ENCODE measurements at places on chromosomes 7 and 10.

GRCh38 chr10:121531076-121531829 lies 67.0 kb downstream of the FGFR2 start:
- DNase-seq: no peak

DNA sequence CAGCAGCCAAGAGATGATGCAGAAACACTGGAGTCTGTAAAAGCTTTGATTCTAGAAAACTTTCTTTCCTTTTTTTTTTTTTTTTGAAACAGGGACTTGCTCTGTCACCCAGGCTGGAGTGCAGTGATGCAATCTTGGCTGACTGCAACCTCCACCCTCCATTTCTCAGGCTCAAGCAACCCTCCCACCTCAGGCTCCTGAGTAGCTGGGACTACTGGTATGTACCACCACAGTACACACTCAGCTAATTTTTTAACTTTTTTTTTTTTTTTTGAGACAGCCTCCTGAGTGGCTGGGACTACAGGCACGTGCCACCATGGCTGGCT lies 17.0 kb upstream of the BAG3 start:
- DNase-seq: no peak

DNA sequence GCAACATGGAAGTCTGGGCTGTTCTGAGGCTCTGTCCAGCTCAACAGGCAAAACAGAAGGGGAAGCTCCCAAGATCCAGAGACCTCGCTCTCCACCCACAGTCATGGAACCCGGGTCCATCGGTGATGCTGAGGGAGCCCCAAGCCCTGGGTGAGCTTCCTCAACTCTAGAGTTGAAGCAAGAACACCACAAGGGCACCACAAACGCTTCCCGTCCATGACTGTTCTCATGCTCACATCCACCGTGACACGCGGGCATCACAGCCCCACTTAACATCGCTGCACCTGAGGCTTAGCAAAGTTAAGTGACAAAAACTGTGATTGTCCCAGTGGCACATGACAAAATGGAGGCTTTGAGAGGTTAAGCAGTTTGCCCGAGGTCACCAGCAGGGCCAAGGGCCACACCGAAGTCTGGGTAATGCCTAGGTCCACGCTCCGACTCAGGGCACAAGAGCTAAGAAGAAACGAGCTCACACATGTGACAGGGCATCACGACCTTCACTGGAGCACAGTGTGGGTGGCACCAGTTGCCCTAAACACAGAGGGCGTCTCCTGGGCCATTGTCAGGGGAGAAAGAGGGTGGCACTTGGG lies 110.6 kb downstream of the OAT start:
- no peak for DNase-seq

GRCh38 chr7:127221731-127222130 lies 31.0 kb downstream of the GRM8 start:
- DNase-seq: no peak

- no peak for DNase-seq
Measured at GRCh38 chr7:51778121-51778520, 461.5 kb upstream of the COBL start.

DNA sequence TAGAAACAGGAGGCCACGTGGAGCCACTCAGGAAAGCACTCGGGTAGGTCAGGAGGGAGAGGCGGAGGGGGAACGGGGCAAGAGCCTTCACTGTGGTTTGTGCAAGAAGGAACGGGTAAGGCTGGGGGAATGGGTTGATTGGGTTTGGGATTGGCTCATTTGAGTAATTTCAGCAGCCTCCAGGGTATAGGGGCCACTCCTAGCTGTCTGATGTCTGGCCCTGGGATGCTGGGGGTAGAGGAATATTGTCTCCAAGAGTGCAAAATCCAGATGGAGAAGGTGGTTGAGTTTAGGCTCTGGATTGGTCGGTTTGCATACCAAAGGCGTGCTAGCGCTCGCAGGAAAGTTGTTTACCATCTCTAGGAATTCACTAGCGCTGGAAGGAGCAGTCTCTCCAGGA lies 47.2 kb downstream of the MYL10 start:
- no peak for DNase-seq

DNA sequence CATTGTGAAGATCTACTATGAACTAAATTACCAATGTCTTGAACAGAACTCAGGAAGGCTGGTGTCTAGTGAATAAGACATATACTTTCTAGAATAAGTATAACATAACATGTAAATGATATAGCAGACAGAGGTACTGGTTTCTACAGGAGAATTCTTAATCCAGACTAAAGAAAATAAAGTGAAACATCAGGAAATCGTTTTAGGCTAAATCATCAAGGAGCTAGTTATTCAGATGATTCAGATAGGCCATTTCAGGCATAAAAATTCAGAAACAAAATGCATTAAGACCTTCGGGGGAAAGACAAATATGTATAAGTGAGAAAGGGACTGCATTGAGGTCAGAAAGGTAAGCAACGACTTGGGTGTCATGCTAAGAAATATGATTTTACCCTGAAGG lies 170.6 kb downstream of the LRRN3 start:
- DNase-seq: no peak

GRCh38 chr10:61835069-61835945 lies 66.2 kb upstream of the ARID5B start:
- no peak for DNase-seq

GRCh38 chr7:130933919-130934318 lies 199.9 kb upstream of the KLF14 start:
- no peak for DNase-seq

DNA sequence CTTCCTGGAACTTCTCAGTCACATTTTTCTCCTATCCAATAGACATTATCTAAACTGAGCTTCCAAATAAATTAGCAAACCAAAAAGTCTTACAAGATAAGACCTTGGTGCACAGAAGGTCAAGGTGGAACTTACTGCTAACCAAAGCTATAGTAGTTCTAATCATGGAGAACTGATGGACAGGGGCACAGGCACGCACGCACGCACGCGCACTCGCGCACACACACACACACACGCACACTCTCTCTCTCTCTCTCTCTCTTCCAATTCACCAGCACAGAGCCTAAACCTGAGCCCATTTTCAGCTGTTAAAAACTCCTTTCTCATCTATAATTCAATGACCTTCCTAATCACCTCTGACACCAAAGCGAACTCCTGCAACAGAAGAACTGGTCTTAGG lies 7.5 kb downstream of the FGFR2 start:
- DNase-seq: no peak

DNA sequence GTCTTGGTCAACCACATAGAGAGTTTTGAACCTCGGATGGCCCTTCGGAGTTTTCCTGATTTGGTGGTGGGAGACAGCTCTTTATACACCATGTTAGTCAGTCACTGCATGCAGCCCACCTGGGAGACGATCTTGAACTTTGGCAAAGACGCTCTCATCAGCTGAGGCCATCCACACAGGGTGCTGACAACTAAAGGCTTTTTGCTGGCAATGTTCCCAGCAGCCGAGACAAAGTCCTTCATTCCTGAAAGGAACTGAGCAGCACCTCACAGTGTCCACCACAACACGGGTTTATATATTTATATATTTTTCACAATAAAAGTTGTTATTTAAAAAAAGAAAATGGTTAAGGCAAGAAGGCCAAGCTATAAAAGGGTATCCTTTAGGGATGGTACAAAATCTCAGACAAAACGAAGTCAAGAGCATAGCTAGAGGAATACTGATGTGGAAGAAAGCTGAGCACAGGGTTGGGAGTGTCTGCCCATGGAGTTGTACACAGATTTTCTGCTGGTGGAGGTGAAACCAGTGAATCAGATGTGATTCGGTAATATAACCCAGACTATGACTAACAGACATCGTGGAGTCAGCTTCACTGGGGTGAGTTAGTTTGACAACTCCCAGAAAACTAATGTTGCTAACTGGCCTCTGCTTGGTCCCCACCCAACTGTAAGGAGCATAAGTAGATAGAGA lies 27.4 kb upstream of the CAPZA2 start:
- DNase-seq: no peak

DNA sequence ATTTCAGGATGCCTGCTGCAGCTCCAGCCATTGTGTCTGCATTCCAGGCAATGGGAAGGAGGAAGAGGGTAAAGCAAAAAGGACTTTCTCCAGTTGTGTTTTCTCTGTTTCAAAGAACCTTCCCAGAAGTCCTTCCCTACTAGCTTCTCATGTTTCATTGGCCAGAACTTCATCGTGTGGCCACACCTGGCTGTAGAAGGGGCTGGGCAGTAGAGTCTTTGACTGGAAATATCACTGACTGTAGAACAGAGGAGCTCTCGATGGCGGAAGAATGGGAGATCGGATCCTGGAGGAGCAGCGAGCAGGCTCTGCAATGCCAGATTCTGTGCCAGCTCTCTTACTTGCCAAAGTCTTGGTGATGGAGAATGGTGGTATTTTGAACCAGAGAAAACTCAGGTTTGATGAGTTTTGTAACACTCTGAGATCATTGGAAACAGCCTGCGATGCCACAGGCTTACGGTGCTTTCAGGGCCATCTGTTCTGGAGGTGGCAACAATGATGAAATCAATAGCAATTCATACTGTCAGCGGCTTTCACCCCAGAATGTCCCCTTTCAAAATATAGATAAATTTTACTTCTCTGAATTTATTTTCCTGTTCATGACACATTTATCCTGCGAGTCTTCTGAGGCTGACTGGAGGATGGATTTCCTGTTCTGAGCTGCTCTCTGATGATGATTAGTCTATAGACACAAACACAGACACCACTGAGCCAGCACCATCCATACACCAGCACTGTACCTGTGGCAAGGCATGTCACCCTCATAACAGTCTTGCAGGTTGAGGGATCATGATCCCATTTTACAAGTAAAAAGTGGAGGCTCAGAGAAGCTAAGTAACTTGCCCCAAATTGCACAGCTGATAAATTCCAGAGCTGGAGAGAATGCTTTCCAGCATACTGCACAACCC lies 204.2 kb downstream of the EMX2 start:
- DNase-seq: no peak

- no peak for DNase-seq
Measured at GRCh38 chr10:21814866-21815265, 188.7 kb downstream of the DNAJC1 start.

DNA sequence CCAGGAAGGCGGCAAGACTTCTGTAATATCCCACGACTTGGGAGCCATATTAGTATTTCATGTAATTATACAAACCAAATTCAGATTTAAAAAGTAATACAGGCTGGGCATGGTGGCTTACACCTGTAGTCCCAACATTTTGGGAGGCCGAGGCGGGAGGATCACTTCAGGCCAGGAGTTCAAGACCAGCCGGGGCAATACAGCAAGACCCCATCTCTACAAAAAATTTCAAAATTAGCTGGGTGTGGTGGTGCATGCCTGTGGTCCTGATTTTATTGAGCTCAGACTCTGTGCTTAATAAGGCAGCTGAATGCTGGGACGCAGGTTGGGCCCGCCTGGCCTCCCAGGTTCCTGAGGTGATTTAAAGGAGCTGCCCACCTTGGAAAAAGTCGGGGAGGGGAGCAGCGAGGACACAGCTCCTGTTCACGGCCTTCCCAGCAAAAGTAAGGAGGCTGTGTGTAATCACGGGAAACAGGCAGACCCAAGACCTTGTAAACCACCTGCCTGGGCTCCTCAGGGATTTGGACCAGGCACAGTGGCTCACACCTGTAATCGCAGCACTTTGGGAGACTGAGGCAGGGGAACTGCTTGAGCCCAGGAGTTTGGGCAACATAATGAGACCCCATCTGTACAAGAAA lies 93.0 kb upstream of the DNAAF5 start:
- no peak for DNase-seq

- no peak for DNase-seq
Measured at GRCh38 chr10:86945361-86946212, 11.8 kb downstream of the MMRN2 start.

GRCh38 chr10:114908896-114909295 lies 29.1 kb upstream of the TRUB1 start:
- no peak for DNase-seq

DNA sequence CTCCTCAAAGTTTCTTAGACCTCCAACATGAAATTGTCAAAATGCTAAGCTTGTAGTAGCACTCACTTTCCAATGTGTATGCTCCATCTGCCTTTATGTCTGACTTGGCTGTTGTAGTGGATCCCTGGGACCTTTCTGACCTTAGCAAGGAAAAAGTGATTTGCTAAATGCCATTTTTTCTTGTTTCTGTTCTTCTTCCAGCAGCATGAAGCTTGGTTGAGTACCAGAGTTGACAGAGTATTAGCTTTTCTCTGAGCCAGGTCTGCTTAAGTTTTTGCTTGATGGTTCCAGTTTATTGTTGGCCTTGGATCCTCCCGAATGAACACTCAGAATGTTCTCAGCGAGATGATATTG lies 168.7 kb downstream of the SND1 start:
- no peak for DNase-seq

DNA sequence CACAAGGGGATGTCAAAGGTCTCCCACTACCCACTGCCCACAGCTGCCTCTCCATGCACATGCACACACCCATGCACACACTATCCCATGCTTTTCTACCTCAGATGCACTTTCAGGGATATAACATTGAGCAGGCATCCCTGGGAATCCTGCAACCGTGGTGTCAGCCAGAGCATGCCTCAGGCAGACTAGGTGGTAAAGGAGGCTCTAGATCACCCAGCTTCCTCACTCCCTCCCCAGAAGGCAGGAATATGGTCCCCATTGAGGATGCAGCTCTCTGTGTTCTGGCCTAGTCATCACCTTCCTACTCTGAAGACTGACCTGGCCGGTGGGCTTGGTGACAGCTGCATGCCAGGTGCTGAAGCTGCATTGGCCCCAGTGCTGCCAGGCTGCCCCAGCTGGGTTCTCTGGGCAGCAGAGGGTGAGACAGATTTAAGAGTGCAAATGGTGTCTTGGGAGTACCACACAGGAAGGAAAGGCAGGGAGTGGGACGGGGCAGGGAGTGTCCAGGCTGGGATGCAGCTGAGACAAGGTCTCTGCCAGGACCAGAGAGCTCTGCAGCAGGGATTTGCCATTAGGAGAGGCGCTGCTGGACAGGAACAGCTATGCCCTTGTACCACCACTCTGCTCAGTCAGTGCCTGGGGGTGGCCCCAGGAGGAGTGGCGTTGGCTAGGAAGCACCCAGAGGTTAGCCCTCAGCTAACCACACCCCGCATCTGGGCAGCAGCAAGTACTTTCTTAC lies 53.4 kb upstream of the GDF10 start:
- no peak for DNase-seq

DNA sequence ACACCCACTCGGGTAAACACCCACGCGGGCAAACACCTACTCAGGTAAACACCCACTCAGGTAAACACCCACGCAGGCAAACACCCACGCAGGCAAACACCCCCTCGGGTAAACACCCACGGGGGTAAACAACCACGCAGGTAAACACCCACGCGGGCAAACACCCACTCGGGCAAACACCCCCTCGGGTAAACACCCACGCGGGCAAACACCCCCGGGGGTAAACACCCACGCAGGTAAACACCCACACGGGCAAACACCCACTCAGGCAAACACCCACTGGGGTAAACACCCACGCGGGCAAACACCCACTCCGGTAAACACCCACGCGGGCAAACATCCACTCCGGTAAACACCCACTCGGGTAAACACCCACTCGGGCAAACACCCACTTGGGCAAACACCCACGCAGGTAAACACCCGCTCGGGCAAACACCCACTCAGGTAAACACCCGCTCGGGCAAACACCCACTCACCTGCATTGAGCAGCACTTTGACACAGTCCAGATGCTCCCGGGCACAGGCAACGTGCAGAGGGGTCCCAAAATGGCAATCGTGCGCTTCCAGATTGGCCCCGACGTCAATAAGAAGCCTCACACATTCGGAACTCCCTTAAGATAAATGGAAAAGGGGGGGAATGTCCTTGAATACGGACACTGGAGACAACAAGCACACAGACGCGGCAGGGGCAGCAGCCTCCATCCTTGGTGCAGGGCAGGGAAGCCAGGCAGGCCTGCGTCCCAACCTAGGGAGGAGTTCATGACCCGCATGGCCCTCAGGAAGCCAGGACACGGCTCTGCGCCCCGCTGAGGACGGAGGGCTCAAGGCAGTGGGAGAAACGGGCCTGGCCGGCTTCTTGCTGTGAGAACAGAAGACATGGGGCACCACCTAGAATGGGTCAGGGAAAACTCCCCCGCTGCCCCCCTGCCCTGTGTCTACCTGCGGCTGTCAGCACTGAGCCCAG lies 17.6 kb downstream of the ASB13 start:
- no peak for DNase-seq
